Immature natural killer cell (primary cell): ENCODE measurements at places on chromosomes 6 and 20. TPM values are rescaled to one million over a fixed set of nuclear protein-coding genes. Genes with fewer than 3 reads are reported as not detected.
A peak's percentile ranks its signal among the peaks of the same experiment; 100 is the strongest.

DNA sequence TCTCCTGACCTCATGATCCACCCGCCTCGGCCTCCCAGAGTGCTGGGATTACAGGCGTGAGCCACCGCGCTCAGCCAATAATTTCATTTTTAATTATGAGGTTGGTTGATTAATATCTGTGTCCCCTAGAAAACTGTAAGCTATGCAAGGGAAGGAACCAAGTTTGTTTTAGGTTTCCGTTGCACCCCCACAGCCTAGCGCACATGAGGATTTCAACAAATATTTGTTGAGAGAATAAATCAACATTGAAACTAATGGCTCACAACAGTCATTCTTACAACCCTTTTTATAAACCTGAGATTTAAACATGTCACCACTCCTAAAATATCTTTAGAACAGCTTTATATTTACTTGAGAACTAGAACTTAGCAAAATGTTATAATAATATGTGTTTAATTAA is 114.0 kb upstream of the CARMIL1 start:
- H3K27ac ChIP-seq = no peak overlapping the region
- H3K36me3 ChIP-seq = no peaks in the 10 kb centered on the region
- peaks cover 6% of the 10 kb centered on the region for H3K27me3 ChIP-seq
- DNase-seq = no peak
- no peaks in the 10 kb centered on the region for H3K4me1 ChIP-seq

DNA sequence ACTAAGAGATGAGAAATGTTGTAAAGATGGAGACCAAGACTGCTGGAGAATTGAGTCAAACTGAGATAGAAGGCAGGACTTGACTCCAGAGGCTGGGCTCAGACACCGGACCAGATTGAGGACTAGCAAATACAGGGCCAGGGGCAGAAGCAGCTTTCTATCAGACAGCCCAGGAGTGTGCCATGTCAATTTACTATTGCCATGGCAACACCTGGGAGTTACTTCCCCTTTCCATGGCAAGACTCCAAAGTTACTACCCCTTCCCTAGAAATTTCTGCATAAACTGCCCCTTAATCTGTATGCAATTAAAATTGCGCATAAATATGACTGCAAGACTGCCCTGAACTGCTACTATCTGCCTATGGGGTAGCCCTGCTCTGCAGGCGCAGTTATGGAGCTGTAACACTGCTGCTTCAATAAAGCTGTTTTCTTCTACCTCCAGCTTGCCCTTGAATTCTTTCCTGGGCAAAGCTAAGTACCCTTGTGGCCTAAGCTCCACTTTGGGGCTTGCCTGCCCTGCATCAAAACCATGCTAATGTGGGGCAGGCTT is 90.1 kb upstream of the EDN1 start:
- H3K36me3 ChIP-seq = no peaks in the 10 kb centered on the region
- H3K4me3 ChIP-seq = no peak overlapping the region
- H3K27ac ChIP-seq = no peak overlapping the region
- DNase-seq = no peak
- no peaks in the 10 kb centered on the region for H3K27me3 ChIP-seq

DNA sequence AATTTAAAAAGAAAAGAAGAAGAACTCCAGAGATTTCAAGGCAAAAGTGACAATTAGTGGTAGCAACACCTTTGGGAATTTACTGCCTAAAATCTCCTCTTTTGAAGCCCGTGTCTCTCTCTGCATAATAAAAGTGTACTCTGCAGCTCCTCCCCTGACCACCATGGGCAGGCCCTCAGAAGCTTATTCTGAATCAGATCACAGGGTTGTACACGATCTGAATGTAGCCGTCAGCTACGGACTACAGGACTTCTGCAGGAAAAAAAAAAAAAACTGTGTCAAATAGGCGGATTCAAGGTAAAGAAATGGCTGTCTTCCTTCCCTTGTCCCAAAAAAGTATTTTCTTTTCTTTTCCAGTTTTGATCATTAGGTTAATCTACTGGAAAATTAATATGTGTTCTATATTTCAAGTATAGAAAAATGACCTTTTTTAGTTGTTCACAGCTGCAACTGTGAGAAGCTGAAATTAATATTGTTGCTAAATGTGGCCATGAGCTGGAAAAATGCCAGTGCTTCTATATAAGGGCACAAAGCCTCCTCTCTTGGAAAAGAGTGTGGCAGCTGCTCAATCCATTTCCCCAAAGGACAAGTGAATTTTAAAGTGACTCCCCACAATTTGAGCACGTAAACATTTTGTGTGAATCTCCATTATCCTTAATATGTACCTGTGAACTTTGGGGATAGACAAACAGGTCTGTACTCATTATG is 397.4 kb downstream of the C6orf118 start:
- DNase-seq = no peak
- H3K4me3 ChIP-seq = no peak overlapping the region
- no peaks in the 10 kb centered on the region for H3K27me3 ChIP-seq
- no peak overlapping the region for H3K27ac ChIP-seq

DNA sequence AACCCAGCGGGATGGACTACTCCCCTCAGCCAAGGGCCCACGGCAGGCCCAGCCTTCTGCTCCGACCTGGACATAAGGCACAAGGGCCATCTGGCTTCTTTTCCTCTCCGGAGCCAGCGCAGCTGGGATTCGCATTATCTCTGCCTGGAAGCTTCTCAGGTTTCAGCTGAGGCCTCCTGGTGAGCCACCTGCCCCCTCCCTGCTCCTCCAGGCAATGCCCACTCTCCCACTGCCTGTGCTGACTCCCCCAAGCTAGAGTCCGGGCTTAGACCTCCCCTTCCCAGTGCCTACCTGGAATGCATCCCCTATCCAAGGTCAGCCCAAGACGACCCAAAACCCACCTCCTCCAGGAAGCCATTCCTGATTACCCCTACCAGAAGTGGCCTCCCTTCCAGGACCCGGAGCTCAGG is 60.7 kb downstream of the EZR start:
- H3K27me3 ChIP-seq = no peaks in the 10 kb centered on the region
- H3K4me1 ChIP-seq = peaks cover 2% of the 10 kb centered on the region
- H3K27ac ChIP-seq = no peak overlapping the region
- no peak for DNase-seq
- H3K4me3 ChIP-seq = no peak overlapping the region
- peaks cover 36% of the 10 kb centered on the region for H3K36me3 ChIP-seq

GRCh38 chr20:59421920-59422637 is 121.7 kb downstream of the EDN3 start:
- H3K36me3 ChIP-seq = no peaks in the 10 kb centered on the region
- no peak for DNase-seq
- no peak overlapping the region for H3K27ac ChIP-seq

DNA sequence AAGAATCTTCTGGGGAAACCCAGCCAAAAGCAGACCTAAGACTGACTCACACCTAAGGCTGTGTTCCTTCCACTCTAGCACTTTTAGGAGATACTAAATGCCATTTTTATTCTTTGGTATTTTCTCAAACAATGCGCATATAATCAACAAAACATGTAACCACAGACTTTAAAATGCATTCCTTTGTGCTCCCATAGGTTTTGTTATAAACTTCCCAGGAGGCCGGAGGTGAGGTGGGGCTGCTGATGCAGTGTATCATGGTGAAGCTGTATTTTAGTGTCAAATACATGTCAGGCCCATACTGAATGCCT is 155.2 kb downstream of the BTBD3 start:
- H3K27ac ChIP-seq = no peak overlapping the region
- no peak overlapping the region for H3K4me3 ChIP-seq
- DNase-seq = no peak
- H3K27me3 ChIP-seq = no peaks in the 10 kb centered on the region

GRCh38 chr20:5835871-5836270 is 85.7 kb downstream of the SHLD1 start:
- peaks cover 8% of the 10 kb centered on the region for H3K27me3 ChIP-seq
- peak overlapping the region; percentile 36 for H3K4me3 ChIP-seq
- H3K36me3 ChIP-seq = peaks cover 21% of the 10 kb centered on the region
- peak overlapping the region; percentile 52 for H3K27ac ChIP-seq
- H3K4me1 ChIP-seq = peaks cover 23% of the 10 kb centered on the region

Gene GLYATL3
- not detected for polyA plus RNA-seq
